GM19239 (cell line): ENCODE measurements at places on chromosomes 11 and 22.
A peak's percentile ranks its signal among the peaks of the same experiment; 100 is the strongest.

GRCh38 chr11:15665368-15665871 lies 550.7 kb downstream of the INSC start:
- DNase-seq: no peak

DNA sequence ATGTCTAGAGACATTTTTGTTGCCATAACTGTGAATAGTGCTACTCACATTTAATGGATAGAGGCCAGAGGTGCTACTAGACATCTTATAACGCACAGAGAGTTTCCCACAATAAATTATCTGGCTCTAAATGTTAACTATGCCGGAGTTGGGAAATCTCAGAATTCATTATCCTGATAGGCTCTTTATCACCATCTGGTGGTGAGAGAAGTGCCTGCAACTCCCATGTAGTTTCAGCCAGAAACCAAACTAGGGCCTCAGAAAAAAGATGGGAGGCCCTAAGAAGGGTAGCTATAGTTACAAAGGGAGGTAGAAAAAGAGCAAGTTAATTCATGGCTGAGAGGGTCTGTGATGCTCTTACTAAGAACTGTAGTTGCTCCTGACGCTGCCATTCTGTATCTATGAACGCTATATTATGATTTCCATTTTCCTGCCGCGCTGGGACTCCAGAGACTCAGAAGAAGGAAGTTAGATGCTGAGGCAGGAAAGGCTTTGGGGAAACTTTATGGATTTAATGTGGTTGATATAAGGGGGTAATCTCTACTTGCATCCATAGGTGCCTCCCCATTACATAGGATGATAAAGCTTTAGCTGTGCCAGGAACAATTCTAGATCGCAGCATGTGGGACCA lies 22.9 kb upstream of the MRPL17 start:
- peak; percentile 23 for DNase-seq

- no peak for DNase-seq
These were observed 173.6 kb upstream of the CCDC90B start for GRCh38 chr11:83459798-83460197.

- DNase-seq: no peak
These were observed 16.1 kb upstream of the CABP7 start for GRCh38 chr22:29703569-29704195.

GRCh38 chr11:10407055-10407454 lies 48.0 kb upstream of the AMPD3 start:
- no peak for DNase-seq

DNA sequence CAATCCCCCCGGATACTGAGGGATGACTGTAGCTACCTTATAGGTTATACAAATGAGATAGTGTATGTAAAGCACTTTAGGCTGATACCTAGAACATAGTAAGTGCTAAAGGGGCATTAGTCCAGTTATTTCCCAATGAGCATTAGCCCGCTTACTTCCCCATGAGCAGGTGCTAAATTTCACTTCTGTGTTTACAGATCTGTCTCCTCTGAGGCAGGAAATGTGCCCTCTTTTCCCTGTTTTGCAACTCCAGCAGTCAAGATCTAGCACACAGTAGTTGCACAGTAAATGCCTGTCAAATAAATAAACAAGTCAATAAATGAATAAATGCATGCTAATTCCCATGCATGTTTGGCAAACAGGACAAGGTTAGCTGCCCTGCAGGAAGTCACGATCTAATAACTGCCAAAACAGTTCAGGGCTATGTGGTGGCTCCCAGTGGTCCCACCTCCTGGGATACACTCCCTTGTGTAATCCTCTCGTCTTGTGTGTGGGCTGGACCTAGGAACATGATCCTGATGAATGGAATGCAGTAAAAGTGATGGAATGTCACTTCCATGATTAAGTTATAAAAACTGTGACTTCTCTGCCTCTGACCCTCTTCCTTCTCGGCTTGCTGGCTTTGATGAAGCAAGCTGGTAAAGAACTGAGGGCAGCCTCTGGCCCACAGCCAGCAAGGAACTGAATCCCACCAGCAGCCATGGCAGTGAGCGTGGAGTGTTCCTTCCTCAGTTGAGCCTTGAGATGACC lies 459.0 kb downstream of the SOX6 start:
- DNase-seq: no peak

DNA sequence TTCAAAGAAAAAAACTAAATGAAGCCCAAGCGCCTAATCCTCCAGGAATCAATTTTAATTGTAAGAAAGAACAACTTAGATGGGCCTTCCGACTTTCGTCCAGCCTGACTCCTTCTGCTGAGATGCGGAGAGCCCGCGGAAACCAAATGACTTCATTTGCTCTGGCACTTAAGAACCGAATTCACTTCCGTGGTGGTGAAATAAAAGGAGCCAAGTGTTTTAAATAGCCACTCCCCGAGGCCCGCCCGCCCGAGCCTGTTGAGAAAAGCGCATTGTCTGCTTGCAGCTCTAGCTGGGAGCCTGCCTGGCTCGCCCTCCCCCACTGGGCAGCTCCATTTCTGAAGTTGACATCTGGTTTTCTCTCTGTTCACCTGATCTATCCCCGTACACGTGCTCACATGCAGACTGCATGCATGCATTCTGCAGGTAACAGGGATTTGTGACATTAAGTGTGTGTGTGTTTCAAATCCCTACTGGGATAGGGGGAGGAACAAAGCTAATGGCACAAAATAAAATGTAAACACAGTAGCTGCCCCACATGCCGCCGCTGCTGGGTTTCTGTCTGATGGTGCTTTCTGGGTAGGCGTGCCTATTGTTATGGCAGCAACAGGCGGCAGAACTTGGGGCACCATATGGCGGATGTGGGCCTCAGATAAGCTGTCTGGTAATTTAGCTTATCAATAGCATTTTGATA lies 6.2 kb downstream of the TEAD1 start:
- no peak for DNase-seq

DNA sequence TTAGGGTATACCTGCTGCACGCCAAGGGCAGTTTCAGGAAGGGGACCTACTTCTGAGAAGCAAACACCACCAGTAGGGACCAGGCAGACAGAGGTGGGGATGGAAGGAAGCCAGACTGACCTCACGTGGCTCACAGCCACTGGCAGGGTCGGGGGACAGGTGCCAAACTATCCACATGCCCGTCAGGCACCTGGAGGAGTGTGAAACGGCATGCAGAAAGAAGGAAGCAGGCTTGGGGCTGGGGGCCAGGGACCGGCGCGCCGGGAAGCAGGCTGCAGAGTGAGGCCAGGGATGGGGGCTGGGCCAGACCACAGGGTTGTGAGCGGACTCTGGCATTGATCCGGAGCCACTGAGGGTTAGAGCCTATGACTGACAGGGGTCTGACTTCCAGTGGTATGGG lies 47.5 kb downstream of the CDKN1C start:
- no peak for DNase-seq

DNA sequence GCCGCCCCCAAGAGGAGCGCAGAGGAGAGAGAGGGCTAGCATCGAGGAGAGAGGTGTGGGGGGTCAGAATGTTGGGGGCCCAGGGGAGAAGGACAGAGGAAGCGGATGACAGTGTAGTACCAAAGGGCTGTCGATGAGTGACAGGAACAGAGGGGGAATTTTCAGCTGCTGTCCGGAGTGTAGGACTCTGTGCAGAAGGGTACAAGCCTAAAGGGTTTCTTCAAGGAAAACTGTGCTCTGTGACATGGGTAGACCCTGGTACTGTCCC lies 5.3 kb upstream of the NLRP6 start:
- DNase-seq: no peak
